ENCODE measurements at places on chromosomes 2 and 18.

DNA sequence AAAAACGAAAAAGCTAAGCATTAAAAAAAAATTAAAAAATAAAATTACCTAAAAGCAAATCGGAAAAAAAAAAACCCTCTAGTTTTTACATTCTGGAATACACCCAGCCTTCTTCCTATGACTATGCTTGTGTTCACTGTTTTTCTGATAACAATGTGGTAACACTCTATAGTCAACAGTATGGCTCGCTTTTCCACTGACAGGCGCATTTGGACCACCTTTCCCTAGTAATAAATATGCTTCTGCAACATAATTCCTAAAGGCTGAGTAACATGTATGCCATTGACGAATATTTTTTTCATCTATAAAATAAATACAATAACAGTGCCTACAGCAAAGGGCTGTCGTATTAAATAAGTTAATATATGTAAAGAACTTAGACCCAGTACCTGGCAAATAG is 27.9 kb downstream of the NOL10 start:
- no peak for DNase-seq

- no peak for DNase-seq
Observed at GRCh38 chr2:33242845-33243244, 233.6 kb upstream of the RASGRP3 start.

- no peak for DNase-seq
Observed at GRCh38 chr2:10774394-10774793, 38.2 kb downstream of the PDIA6 start.

GRCh38 chr2:64751286-64752260 is 97.9 kb upstream of the SERTAD2 start:
- DNase-seq, result no peak

Measured in NCI-H1436 treated with DMSO at 0.1 percent for 48 hours (cell line).